GM18507 (cell line): ENCODE measurements at places on chromosomes 12 and 14.

DNA sequence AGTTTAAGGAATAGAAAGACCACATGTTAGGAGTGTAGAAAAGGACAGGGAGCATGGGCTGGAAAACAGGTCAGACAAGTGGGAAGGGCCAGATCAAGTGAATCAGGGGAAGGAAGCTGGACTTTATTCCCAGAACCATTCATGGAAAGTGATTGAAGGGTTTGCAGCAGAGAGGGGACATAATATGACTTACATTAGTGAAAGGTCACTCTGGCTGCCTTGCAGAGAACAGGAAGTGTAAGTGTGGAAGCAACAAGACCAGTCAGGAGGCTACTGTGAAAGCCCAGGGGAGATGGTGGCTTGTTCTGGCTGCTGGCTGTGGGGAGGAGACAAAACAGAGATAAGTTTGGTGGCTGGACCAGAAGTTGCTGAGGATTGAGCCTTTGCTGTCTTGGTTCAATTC is 69.1 kb downstream of the VCPKMT start:
- peak; percentile 66 for DNase-seq

DNA sequence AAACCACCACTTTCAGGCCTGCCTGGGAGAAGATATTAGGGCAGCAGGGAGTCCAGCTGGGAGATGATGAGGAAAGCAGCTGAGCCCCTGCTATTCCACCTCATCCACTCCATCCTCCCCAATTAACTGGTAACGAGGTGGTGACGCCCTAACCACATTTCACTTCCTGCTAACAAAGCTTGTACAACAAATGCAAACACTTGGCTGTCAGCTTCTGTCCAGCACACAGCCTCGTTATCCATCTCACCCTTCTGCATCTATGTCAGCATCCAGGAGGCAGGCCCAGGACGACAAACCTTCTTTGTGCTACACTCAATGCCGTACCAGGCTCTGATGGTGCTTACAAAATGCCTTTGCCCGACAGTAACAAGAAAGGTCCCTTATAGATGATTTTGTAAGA is 225.4 kb downstream of the APAF1 start:
- DNase-seq, result no peak

DNA sequence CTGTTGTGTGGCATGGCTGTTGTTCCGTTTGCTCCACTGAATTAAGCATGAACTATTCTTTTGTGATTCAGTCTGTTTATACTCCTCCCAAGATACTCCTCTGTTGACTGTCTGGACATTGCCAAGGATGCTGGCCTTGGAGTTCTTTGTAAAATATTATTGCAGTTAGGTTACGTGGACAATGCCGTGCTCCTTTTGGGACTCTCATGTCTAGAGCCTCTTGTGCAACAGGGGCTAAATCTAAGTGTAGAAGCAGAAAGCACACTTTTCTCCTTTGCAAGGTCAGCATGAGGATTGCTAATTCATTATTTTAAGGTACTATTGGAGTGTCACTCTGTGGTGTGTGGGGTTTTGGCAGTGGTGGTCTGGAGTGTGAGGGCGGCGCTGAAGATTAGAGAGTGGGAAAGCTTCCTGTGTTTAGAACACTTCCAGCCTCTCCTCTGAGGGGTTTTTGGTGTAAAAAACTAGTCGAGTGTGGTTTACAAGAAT is 125.4 kb downstream of the SAMD4A start:
- DNase-seq, result no peak

DNA sequence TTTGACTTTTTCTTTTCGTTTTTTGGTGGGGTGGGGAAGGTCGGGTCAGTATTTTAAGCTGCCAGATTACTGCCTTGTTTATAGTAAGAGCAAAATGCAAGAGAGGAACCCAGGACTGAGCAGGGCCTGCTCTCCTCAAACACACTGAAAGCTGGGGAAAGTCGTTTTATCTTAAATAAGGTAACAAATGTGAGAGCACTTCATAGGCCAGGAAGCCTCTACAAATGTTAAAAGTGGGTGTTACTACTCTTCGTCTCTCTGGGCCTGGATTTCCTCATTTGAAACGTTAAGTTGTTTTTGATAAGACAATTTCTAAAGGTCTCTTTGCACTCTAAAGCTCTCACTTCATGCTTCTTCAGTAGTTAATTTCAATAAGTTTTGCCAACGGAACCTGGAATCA is 33.8 kb downstream of the PLEKHG7 start:
- DNase-seq, result no peak

DNA sequence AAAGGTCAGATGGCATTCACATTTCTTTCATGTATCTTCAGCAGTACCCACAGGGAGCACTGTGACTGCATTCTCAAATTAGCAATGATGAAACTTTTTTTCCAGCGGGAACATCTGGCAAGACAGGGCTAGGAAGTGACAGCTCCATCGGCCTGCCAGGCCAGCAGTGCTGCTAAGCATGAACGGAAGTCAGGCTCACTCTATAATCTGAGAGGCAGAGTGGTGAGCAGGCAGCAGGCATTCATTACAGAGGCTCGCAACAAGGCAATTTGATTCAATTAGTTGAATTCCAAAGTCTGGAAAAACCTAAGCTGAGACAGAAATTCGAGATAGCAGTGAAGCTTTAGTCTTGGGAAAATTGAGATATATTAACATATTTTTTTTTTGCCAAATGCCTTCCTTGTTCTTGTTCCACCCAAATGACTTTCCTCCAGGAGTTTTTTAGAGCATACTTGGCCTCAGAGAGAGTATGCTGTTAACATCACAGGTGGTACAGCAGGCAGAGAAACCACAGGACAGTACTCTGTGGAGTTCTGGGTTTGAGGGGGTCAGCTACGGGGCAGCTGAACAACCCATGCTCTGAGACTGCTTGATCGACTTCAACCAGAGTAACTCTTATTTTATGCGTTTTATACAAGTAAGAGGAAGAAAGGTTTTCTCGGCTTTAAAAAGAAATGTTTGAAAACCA is 414.9 kb downstream of the APAF1 start:
- no peak for DNase-seq

GRCh38 chr12:52074971-52075724 is 4.4 kb upstream of the SMIM41 start:
- DNase-seq, result no peak

- DNase-seq, result no peak
Observed at GRCh38 chr14:19823765-19824164, 20.2 kb downstream of the OR4N2 start.

- DNase-seq, result no peak
Observed at GRCh38 chr12:128991716-128992115, 138.4 kb downstream of the GLT1D1 start.

DNA sequence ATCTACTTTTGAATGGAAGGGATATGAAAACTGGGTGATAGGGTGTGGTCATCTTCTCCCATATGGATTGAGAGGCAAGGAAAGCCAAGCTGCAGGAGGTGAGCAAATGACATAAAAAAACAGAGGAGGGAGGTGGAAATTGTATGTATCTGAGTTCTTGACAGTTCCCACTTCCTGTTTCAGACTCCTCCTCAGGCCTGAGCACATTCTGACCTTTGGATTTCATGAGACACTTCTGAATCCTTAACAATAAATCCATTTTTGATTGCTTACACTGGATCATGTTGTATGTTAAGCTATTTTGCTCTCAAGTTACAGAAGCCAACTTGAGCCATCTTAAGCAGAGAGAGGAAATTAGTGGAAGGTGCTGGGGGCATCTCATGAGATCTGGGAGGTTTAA is 11.6 kb upstream of the SRSF5 start:
- no peak for DNase-seq

GRCh38 chr12:52331039-52331438 is 9.8 kb upstream of the KRT83 start:
- DNase-seq, result no peak

DNA sequence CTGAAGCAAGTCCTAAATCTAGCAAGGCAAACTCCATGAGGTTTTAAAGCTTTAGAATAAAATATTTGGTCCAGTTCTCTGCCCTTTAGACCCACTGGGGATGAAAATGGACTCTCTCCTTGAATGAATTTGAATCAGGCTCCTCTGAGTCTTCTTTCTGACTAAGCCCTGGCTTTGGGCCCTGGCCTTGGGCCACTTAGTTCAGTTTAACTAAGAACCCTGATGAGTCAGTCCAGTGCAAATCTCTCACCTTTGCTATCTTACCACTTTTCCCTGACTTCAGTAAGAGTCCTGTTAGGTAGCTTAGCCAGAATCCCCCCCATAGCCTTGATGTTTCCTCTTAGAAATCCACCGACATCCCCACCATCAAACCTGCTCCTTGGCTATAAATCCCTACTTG is 427.5 kb downstream of the SNAPC1 start:
- DNase-seq, result no peak

- no peak for DNase-seq
Observed at GRCh38 chr12:108849660-108850059, 7.7 kb downstream of the SSH1 start.

GRCh38 chr12:5204271-5204670 is 160.6 kb downstream of the KCNA5 start:
- no peak for DNase-seq

- no peak for DNase-seq
Observed at GRCh38 chr12:96371790-96372699, 28.2 kb downstream of the CDK17 start.

DNA sequence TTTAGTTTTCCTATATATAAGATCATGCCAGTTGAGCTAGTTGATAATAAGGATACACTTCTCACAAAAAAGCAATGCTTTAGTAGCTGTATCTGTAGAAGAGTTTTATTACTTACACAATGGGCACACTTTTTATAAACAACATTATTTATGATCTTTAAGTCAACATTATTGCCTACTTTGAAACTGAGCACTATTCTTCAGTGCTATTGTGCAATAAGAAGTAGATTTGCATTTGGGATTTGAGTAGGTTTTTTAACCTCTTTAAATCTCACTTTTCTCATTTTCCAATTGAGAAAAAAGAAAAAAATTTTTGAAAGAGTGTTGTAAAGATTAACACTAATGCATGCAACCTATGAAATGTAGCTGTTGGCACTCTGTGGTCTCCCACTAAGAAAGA is 1198.3 kb downstream of the GALC start:
- DNase-seq, result no peak

- DNase-seq, result no peak
Observed at GRCh38 chr12:2580821-2581220, 213.9 kb upstream of the FKBP4 start.

- DNase-seq, result no peak
Observed at GRCh38 chr14:69045857-69046475, 66.9 kb upstream of the ACTN1 start.

DNA sequence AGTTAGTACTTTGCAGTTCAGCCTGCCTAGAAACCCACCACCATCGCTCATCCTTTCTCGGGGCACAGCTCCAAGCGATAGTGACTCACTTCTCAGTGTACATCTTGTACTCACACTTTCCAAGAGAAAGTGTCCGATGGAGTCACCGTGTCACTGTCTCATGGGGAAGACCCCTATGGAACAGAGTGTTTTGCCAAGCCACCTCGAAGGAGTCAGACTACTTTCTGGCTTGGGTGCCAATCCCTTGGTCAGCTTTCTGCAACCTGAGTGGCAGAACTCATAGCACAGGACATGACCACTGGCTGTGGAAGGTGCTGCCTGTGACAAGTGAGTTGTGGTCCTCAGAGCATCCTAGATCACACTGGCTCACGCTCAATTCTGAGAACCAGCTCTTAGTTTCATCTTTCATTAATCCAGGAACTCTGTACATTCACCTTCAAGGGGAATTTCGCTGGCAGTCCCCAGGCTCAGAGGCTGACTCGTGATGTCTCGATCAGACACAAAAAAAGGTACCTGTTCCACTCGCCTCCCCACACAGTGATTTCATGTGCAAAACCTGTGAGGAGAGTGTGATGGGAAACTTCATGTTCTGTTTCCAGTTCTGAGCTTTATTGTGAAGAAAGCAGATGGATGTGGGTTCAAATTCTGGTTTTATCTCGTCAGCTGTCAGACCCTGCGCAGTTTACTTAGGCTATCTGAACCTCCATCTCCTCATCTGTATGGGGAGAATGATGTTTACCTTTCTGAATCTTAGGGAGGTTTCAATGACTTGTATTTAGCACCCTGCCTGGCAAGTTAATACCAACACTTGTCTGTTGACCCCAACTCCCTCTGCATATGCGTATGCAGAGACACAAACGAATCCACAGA is 127.3 kb upstream of the CCND2 start:
- DNase-seq, result no peak

DNA sequence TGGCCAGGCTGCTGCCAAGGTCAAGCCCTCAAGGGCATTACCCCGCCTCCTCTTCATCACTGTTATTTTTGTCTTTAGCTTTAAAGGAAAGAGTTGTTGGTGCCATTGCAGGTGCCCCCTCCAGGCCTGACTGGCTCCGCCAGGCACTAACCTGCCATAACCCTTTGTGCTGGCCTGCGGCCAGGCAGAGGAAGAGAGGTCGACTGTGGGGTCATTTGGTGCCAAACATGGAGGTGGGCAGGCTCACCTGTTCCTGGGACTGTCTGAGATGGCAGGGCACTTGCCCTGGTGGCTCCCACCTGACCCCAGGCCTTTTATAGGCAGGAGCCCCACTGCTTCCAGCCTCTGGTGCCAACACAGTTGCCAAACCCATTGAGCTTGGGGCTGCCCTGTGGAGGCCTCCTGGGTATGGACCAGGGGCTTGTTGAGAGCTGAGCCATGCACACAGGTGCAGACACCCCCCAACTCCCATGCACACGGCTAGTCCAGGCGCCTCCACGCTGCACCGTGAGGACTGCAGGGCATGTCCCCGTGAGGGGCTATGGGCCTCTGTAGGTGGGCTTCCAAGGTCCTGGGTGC is 29.4 kb upstream of the PLD4 start:
- DNase-seq, result no peak

GRCh38 chr12:2229661-2230539 is 177.1 kb downstream of the CACNA1C start:
- no peak for DNase-seq

- no peak for DNase-seq
Observed at GRCh38 chr14:68306934-68307789, 485.7 kb downstream of the ZFP36L1 start.
